ENCODE measurements at places on chromosomes 12 and 14.

GRCh38 chr14:75876530-75876929 is 105.3 kb downstream of the TGFB3 start:
- no peak for DNase-seq

DNA sequence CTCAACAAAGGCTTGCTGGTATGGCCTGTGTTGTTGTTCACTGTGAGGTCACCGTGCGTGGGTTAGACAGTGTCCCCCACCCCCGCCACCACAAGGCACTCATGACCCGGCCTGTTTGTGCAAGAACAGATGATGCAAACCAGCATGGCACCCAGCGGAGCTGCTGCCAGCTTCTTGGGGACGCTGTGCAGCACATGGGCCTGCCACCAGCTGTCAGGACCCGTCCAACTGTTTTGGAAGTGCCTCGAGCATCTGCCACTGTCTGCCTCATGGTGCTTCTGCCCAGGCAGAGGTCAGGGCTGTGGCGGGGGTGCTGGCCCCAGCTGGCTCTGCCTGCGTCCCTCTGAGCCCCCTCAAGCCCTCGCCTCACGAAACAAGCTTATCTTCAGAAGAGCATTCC is 1.5 kb downstream of the ASB2 start:
- DNase-seq = no peak

DNA sequence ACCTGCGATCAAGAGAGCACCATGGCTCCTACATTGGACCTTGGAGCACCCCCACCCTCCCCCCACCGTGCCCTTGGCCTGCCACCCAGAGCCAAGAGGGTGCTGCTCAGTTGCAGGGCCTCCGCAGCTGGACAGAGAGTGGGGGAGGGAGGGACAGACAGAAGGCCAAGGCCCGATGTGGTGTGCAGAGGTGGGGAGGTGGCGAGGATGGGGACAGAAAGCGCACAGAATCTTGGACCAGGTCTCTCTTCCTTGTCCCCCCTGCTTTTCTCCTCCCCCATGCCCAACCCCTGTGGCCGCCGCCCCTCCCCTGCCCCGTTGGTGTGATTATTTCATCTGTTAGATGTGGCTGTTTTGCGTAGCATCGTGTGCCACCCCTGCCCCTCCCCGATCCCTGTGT is 1.8 kb upstream of the RNU7-1 start:
- DNase-seq = no peak

DNA sequence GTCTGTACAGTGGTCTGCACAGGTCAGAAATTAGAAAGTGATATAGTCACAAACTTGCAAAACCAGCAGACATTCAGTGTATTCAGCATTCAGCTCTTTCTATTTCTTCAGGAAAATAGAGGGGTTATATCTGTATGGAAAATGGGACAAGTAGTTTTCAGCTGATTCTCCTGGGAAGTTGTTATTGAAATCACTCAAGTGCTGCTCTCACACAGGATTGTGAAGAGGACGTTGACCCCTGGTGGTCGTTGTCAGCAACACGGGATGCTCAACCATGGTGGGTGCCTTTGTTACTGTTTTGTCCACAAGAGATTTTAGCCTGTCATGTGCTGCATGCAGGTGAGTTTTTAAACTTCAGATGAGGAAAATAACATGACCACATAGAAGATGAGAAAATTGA is 981.8 kb downstream of the TMEM121 start:
- no peak for DNase-seq

GRCh38 chr14:51644217-51644933 is 7.3 kb upstream of the FRMD6 start:
- DNase-seq = peak; percentile 60

DNA sequence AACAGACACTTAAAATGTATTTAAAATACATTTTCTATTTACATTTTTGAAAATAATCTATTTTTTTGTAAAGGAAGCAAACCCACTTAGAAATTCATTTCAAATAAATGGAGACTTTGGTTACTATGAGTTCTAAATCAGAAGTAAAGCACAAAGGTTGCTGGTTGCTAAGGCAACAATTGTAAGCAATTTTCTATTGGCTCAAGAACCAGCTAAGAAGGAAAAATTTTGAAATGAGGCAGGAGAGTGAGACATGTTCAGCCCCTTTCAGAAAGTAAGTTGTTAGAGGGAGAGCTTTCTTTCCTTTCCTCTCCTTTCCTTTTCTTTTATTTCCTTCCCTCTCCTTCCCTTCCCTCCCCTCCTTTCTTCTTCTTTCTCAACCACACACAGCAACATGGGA is 80.7 kb downstream of the PRMT8 start:
- no peak for DNase-seq

DNA sequence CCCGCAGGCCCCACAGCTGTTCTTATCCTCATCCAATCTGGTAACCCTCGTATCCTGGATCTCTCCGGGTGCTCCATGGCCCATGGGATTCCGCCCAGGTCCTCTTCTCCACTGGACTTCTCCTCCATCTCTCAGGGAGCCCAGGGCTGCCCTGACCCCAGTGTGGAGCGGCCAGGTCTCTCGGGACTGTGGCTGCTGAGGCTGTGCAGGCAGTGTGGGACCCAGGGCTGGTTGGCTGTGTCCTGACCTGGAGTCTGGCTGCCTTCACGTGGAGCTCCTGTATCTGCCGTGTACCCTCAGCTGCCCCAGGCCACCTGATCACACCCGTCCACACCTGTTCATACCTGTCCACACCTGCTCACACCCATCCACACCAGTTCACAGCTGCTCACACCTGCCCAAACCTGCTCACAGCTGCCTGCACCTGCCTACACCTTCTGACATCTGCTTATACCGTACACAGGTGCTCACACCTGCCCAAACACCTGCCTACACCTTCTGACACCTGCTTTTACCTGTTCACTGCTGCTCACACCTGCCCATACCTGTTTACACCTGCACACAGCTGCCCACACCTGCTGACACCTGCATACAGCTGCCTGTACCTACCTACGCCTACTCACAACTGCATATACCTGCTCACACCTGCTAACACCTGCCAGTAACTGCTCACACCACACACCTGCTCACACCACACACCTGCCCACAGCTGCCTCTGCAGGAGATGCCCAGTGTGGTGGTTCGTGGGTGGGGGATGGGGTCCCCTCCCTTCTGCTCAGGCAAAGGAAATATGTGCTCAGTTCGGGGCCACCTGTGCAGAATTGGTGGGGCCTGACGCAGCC is 92.2 kb downstream of the GALNT9 start:
- DNase-seq = no peak

GRCh38 chr12:123057513-123058265 is 77.2 kb downstream of the ARL6IP4 start:
- DNase-seq = no peak

DNA sequence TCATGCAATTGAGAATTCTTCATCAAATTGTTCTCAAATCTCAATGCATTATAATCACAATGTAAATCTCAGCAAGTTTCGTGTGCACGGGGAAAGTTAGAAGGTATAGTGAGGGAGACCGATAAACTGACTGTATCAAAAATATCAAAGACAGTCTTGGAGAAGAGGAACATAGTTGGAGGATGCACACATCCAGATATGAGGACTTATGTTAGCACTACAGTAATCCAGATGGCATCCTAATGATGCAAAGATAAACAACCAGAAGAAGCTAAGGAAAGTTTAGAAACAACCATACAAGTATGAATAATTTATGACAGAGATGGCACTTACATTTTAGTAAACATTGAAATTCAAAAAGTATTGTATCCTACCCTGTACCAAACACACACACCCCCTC is 760.1 kb downstream of the RPS29 start:
- DNase-seq = no peak

GRCh38 chr14:67524634-67524963 is 8.5 kb upstream of the PLEKHH1 start:
- peak; percentile 36 for DNase-seq

DNA sequence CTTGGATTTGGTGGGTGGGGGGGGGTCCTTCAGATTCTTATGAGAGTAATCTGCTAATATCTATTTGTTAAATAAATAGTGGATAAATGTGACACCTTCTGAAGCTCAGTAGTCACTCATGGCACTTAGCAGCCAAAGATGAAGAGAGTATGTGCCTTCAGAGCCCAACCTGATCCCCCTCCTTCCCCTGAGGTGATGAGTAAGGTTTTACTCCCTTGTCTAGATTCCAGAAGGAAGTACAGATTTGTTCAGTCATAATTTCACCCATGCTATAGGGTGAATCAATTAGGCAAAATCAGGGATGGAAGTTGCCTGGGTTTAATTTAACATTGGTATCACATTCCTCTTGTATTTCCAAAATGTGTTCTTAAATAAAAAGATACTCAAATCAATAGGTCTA is 340.3 kb upstream of the ATP2B1 start:
- DNase-seq = no peak

DNA sequence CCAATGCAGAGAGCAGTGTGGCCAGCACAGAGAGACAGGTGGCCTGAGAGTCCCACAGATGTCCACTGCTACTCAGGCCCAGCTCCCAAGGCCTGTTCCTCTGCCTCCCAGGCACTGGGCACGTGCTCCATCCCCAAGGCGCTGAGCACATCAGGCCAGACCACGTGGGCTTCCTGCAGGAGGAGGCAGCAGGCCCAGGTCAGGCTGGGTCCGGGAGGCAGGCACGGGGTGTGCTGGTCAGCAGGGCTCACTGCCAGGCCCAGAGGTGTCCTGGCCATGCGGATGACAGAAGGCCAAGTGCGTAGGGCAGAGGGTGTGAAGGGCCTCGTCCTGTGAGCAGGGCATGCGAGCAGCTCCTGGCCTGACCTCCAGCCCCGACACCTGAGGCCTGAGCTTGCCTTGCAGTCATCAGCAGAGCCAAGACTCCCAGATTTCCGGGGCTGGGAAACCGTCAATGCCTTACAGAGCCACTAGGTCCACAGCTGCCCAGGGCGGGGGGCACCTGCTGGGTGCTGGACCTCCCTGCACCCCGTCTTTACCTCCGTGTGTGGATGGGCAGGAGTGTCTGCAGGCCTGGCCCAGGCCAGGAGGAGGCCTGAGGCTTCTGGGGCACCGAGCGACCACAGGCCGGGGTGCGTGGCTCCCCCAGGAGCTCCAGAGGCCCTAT is 14.9 kb downstream of the TRMT61A start:
- no peak for DNase-seq

DNA sequence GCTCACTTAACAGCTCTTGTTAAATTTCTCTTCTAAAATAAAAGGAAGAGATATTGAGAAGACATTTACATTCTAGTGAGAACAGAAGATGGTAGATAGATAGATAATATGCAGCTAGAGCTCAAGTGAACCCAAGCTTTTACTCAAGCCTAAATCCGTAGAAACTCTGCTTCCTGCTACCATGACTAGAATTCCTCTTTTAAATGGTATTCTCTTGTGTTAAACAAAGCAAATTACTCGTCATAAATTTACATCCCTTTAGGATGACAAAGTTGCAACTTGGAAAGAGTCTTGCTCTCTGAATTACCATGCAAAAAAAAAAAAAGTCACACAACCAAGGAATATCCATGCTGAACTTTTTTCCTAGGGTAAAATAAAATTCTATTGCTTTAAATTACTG is 160.7 kb upstream of the LRFN5 start:
- no peak for DNase-seq

GRCh38 chr14:54146601-54147000 is 190.0 kb upstream of the BMP4 start:
- DNase-seq = no peak

DNA sequence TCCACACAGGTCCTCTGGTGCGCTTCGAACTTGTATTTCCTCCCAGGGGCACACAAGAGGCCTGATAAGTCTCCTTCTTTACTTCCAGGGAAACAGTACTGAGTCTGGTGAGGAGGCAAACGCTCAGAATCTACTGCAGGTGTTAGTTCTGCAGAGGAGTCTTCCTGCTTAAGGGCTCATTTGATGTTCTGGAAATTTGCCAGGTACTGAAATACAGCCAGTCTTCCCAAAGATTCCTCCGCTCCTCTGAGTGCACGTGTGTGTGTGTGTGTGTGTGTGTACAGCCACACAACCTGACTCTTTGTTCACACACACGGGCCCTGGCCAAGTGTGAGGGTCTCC is 92.0 kb downstream of the FBXL14 start:
- no peak for DNase-seq

DNA sequence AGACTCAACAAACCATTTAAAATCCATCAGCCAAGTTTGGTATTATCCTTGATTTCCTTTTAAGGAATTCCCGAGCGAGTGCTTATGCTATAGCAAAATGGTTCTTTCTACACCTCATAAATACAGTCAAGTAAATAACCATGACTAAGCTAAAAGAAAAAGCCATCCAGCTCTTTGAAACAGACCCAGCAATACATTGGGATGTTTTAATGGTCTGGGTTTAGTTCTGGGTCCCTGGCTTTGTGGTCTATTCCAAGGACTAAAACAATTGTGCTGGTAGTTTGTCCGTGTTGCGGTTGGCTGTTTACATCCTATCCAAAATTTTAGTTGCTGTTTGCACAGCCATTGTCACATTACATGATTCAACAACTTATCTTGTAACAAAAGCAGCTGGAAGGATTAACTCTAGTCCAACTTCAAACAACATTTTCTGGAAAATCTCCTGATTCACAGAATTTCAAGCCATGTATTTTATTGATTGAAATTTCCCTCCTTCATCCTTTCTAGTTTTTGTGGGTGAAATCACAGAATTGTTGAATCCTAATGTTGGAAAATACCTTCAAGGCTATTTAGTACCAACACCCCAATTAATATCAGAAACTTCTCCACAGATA is 19.6 kb downstream of the KLRB1 start:
- no peak for DNase-seq

DNA sequence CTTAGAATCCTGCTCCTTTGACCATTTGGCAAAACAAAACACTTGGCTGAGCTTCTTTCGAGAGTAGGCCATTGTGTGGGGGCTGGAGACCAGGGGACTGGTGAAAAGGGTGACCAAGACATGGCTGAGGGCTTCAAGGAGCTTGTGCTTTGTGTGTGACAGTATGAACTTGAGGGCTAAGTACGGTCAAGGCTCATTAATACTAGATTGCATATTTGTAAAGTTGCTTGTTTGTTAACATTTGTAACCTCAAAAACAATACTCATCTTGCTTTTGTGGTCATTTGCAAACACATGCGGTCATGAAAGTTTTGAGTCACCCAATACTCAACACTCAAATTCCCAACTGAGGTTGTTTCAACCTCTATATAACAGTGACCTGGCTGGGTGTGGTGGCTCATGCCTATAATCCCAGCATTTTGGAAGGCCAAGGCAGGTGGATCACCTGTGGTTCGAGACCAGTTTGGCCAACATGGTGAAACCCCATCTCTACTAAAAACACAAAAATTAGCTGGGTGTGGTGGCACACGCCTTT is 42.5 kb downstream of the ZFYVE26 start:
- no peak for DNase-seq

DNA sequence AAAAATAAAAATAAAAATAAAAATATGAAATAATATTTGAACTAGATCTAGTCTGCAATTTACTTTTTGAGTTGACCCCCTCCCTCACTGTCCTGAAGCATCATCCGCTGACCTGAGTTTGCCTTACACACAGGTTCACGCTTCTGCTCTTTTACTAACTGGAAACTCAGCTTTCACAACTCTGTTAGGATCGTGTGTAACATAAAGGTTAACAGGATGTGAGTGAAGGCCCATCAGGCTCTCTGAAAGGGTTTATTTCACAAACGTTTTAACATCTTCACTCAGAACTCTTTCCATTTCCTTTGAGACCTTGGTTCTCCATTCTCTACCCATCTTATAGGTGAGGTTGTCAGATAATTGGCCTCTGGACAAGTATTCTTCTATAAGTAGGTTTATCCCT is 191.4 kb downstream of the FOXN3 start:
- DNase-seq = no peak

- DNase-seq = peak; percentile 77
Measured at GRCh38 chr14:89303456-89304435, 113.3 kb downstream of the FOXN3 start.

GRCh38 chr12:806200-806791 is 53.9 kb downstream of the WNK1 start:
- peak; percentile 60 for DNase-seq

Measured in EL (cell line).